ENCODE measurements at places on chromosomes 7 and 10.

- DNase-seq: no peak
Measured at GRCh38 chr7:4017081-4017480, 665.0 kb upstream of the FOXK1 start.

GRCh38 chr7:142434666-142435167, 176.9 kb upstream of the PRSS58 start:
- DNase-seq: no peak

DNA sequence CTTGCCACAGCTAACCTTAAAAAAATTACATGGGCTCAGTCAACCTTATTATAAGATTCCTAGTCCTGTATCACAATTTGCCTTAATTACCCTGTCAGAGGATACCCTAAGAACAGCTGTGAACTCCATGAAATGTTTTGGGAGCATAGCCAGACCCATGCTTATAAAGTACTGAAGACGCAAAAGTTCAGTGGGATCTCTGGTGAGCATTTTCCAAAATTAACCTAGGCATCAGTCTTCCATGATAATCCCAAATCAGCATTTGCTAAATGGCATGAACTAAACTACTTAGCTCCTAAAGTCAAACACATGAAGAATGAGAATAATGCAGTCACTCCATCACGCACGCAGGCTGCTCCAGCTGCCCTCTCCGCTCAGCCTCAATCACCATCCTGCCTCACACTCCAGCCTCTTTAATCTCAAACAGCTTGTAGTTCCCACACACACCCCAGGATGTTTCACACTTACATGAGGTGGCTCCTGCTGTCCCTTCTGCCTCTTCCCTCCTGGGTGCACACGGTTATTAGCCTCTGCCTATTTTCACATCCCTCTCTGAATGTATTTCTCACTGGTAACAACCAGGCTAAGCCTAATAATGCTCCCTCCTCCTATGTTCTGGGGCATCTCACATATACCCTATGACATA, 15.3 kb downstream of the IGF2BP3 start:
- DNase-seq: no peak

- DNase-seq: no peak
Measured at GRCh38 chr10:122373721-122374120, 787 bp upstream of the PLEKHA1 start.

DNA sequence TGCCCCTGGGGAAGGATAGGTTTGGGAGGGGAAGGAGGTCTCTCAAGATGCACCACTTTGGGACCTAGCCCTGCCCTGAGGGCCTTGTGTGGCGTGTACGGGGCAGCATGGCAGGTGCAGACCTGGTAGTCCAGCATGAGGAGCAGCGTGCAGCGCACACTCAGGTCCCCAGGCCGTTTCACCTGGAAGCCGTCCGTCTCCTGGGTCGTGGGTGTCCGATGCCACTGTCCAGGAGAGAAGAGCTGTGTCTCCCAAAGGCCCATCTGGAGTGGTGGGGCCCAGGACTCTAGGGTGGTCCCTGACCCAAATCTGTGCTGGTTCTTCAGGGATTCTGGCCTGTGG, 6.8 kb downstream of the SMARCD3 start:
- DNase-seq: no peak

DNA sequence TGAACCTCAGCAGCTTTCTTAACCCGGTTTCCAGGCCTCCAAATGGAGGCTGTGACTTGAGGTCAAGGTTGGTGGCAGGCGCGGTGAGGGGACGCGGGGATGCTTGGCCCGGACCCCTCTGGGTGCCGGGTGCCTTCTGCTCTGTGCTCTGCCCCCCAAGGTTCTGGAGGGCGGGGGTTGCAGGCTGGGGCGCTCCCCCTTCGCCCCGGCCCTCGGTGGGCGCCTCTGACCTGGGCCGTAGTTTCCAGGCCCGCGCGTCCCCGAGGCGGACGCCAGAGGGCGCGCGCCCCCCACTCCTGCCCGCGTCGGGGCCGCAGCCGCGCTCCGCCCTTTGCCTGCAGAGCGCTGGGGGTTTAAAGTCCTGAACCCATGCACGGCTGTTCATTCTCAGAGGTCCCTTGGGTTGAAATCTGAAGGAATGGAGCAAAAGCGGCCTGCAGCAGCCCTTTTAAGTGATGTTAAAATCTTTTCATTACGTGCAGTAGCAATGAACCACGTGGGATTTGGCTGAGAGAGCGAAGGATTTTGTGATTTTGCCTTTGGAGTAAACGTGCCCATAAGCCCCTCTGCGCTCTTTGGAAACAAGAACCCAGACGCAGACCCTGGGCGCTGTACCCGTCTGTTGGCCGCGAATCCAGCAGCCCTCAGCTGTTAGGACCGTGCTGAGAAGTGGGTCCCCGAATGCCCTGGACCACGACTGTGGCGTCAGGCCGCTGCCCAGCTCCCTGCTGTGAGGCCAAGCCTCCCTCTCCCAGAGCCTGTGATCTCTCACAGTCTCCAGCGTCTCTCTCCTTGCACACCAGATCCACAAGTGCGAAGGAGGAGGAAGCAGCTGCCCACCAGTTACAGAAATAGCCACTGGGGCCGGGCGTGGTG, 135.0 kb downstream of the ACTR3B start:
- no peak for DNase-seq

DNA sequence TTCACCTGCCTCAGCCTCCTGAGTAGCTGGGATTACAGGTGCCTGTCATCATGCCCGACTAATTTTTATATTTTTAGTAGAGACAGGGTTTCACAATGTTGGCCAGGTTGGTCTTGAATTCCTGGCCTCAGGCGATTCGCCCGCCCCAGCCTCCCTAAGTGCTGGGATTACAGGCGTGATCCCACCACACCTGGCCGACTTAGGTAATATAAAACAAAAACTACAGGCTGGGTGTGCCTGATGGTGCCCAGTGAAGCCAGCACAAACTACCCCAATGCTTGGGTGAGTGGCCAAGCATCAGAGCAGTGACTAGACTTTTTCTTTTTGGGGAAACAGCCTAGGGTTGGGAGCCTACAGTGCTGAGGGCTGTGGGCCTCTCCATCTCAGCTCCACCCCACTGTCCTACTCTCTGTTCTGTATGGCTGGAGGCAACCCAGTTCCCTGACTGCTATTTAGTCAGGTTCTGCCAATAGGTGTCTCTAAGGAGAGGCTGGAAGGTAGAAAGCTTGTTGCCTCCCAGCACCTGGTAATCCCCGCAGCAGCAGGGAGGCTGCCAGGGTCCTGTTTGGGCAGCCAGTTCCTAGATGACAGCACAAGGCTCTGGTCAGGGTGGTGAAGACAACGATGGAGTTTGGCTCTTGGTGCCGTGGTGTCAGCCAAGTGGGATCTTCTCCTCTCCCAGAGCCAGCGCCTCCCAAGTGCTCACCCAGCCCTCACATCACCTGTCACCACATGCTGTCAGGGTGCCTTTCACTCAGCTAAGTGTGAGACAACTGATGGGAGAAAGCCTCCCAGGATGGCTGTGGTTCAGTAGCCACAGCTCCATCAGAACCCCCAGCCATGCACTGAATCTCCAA, 10.4 kb upstream of the NACAD start:
- no peak for DNase-seq

- DNase-seq: no peak
Measured at GRCh38 chr7:53518319-53518718, 482.9 kb downstream of the POM121L12 start.
